ENCODE measurements at places on chromosomes 13 and 19.

DNA sequence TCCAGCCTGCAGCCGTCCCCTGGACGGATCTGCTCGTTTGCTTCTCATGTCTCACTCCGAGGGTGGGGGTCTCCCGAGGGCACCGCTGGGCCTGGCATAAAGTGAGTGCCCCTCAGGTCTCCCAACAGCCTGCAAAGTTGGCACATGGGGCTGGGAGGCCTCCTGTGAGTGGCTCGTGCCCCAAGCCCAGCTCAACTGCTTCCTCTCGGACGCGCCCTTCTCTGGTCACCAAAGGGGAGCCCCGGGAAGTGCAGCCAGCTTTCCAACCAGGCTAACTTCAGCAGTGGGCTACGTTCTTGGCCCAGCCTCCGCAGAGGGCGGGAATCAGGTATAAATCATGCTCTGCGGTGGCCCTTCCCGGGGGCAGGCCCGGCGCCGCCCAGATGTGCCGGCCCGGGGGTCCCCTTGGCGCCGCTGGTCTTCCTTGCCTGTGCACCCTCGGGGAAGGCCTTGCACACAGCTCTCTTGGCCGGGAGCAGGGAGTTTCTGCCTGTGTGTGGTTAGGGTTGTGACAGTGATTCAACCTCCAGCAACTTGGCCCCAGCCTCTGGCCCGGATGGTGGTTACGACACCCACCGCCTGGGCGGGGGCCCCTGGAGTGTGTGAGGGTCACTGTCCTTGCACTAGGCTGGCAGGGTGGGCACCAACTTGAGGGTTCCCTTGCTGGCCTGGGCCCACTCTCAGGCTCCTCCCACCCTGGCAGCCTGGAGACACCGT is 20.7 kb downstream of the CEBPG start:
- no peak for DNase-seq

DNA sequence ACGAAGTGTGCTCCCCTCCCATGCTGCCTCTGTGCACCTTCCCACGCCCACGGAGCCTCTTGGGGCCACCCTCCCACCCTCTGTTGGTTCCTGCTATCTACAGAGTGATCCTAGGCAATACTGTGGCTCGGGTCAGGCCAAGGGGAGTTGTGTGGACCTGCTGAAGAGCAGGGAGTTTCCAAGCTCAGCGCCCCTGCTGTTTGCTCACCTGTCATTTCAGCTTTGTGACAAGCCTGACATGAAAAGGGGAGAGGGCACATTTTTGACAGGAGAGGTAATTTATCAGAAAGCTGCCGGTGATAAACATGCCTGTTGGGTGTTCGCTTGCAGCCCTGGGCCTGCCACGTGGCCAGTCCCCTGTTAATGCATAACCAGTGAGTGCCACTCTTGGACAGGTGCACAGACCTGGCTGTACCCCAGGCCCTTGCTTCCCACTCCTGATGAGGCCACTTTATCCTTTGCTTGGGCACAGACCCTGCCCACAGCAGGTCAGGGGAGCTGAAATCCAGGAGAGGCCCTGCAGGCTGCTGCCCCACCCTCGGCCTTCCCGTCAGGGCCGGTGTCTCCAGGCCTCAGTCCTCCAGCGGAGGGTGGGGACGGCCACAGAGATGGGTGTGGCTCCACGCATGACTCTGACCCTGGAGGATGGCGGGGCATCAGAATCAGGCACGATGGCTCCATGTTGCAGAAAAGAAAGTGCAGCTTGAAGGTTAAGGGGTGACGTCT is 201.5 kb upstream of the GPR12 start:
- DNase-seq: no peak

GRCh38 chr13:105814219-105814901 is 721.1 kb downstream of the EFNB2 start:
- DNase-seq: no peak

DNA sequence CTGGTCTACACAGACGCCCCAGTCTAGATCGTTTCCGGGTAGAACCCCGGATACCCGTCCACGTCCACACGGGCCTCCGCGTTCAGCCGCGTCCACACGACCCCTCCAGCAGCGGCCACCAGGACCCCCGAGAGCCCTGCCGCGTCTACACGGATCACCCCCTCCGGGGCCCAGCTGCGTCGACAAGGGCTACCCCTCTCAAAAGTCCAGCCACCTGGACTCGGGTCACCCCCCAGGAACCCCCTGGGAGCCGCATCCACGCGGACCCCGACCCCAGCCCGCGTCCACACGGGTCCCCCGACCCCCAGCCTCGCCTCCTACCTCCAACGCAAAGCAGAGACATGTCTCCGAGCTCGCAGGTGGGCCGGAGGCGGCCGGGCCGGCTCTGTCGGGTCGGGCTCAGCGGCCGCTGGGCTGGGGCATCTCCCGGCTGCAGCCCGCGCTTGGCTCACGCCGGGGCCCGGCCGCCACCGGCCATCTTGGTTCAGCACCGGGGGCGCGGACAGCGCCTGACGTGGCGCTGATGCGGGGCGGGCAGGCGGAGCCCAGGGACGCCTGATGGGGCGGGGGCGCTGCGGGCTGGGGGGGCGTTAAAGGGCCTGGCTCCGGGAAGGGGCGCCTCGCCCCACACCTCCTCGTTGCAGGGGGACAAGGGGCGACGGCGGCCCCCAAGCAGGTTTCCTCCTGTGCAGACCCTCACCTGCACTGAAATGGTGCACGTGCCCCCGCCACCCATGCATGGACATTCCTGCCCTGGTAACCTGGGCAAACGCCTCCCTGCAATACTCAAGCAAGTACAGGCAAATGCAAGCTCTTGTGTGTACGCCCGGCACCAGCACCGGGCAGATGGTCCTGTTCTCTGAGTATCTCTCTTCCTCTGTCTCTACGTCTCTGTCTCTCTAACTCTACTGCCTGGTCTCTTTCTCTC is at the start of gene UNC13A:
Gene UNC13A (minus strand): TSS at position 498 of the 928 bp plus-strand sequence. CDS start 155 bp downstream, at position 343.
- peak; percentile 40 for DNase-seq

DNA sequence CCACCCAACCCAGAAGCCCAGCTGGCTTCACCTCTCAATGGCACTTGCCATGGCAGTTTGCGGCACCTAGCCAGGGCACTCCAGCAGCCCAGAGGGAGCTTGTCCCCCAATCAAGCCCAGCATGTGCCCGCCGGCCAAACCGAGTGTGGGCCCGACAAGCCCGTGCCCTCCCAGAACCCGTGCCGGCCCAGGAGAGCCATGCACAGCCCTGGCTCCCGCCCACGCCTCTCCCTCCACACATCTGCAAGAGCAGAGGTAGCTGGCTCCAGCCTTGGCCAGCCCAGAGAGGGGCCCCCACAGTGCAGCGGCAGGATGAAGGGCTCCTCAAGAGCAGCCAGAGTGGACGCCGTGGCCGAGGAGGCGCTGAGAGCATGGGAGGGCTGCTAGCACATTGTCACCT is 2278.0 kb upstream of the PCDH20 start:
- DNase-seq: no peak

GRCh38 chr13:31322026-31322425 is 122.3 kb downstream of the B3GLCT start:
- no peak for DNase-seq

- no peak for DNase-seq
Observed at GRCh38 chr13:85969331-85969730, 170.1 kb upstream of the SLITRK6 start.

GRCh38 chr19:5336195-5336965 is 4.2 kb downstream of the PTPRS start:
- DNase-seq: no peak

- no peak for DNase-seq
Observed at GRCh38 chr13:94251831-94252608, 227.5 kb downstream of the DCT start.

- peak; percentile 73 for DNase-seq
Observed at GRCh38 chr13:46172531-46172991, 9.4 kb downstream of the LCP1 start.

DNA sequence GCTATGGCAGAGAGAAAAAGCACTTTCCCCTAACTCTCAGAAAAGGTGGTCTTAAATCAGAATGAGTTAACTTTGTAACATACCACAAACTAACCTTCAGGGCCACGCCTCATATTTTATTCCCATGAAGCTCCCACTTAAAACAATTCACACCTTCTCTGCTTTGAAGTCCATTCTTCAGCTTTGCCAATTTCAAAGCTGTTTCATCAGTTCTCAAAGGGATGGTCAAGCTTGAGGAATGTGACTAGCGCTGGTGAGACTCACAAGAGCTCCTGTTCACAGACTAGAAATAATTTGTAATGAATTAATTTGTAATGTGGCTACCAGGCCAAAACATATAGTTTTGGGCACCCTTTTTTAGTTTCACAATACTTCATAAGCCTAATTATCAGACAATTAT is 68.2 kb downstream of the STK24 start:
- DNase-seq: no peak
